Left cardiac atrium (tissue), 4 donors: ENCODE measurements at places on chromosomes 6 and 20. TPM values are rescaled to one million over a fixed set of nuclear protein-coding genes. Genes with fewer than 3 reads are reported as not detected.
A peak's percentile ranks its signal among the peaks of the same experiment; 100 is the strongest.

Gene WFDC10B
- total RNA-seq: not detected

DNA sequence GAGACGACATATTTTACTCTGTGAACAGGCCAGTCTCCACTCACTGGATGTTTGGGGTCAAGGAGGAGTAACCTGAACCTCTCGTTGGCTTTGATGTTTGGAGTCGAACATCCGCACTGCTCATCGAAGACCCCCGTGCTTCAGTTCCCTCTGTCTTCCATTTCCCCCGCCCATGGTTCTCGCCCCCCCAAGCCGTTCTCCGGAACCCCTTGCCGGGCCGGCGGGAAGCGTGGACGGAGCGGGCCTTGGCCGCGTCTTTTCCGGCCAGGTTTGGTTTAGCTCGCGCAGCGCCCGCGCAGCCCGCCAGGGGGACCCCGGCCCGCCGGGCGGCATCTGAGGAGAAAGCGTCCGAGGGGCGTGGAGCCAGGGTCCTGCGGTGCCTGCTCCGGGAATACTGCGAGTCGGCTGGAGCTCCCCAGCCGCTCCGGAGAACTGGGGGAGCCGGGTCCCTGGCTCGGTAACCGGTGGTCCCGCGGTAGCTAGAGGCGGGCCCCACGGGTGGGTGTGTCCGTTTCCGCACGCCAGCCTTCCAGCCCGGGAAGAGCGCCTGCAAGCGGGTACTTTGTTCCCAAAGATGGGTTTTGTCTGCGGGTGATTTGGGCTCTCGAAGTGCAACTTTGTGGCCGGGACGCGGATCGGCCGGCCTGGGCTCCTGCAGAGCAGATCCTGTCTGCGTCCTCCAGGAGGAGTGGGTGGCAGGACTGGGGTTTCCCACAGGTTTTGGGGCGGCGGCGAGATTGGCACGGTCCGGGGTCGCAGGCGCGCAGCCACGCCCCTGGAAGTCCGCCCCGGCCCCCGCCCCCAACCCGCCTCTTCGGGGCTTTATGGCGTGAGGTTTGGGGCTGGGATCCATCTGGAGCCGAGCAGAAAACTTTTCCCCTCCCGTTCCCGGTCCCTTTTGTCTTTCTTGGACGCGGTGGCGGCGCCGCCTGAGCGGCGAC, at the start of gene TMEM200A:
TMEM200A (plus strand) TSS at position 852 of the 941 bp plus-strand sequence. CDS start 74,406 bp downstream, outside the sequence.
- peak; percentile 34 for DNase-seq

GRCh38 chr6:164252948-164253347, 838.4 kb downstream of the QKI start:
- DNase-seq: no peak

DNA sequence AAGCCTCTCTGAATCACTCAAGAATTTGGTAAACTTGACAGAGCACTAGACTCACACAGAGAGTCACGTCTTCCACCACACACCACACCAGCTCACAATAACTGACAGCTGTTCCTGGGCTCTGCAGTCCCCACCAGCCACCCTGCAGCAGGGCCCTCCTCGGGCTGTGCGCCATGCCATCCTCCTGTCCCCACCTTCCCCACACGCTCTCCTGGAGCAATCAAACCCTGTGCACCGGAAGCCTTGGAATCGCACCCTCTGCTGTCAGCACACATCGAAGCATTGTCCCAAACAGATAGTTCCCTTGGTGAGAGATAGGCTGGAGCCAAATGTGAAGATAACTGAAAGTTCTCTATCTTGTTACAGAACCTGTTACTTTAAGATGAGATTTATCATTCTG, 191.0 kb downstream of the TBXT start:
- no peak for DNase-seq

GRCh38 chr6:124400261-124400999, 561.8 kb upstream of the RNF217 start:
- no peak for DNase-seq
